ENCODE measurements at places on chromosomes 5 and 9.

- no peak for DNase-seq
Observed at GRCh38 chr9:33155393-33155792, 11.7 kb downstream of the B4GALT1 start.

- no peak for DNase-seq
Observed at GRCh38 chr5:65916636-65917035, 9.7 kb upstream of the ERBIN start.

DNA sequence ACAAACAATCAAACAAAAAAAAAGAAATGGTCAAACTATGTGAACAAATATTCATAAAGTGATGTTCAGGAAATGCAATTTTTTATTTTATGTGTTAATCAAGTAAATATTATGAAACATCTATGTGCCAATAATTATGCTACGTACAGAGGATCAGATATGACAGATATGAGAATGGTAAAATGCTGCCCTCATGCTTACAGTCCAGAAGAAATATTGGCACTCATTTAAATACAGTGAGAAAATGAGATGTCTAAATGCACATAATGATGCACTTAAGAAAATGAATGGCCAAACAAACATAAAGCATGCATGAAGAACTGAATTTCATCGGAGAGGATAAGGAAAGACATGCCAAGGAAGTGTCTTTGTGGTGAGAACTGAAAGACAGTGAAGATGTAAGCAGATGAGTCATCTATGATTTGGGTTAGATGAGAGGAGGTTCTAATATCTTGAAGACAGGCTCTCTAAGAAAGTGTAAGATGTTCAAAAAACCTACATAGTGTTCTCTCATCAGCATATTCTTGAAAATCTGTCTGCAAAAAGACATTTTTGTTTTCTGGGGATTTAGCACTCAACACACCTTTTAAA is 1231.1 kb upstream of the ACO1 start:
- no peak for DNase-seq

DNA sequence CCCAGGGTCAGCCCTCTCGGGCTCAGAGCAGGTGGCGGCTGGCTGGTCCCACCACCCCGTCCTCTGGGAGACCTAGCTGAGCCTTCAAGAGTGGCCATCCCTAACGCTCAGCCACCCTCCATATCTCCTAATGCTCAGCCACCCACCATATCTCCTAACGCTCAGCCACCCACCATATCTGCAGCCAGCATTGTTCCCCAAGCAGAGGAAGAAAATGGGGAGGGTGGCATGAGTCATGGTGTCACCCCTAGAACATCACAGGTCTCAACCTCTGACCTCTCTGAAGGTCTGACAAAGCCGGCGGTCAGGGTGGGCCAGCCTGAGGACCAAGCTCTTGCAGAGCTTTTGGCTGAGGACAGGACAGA is 14.7 kb downstream of the LHX3 start:
- no peak for DNase-seq

DNA sequence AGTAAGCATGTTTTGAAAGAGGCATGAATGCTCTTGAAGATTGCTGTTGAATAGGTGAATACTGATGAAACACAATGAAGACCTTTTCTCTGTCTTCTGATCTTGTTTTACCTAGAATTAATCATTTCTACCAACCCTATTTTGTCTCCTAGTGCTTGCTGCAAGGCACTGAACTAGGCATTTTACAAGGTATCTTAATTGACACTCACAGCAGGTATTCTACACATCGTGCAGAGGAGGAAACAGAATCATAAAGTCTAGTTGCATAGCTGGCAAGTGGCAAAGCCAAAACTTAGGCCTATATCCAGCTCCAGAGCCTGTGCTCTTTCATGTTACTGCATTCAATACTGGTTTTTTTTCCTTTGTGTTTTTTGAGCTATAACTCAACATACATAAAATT is 50.7 kb downstream of the CTNNA1 start:
- DNase-seq, result no peak

- DNase-seq, result no peak
Observed at GRCh38 chr5:177478711-177479646, 5.5 kb upstream of the DBN1 start.

DNA sequence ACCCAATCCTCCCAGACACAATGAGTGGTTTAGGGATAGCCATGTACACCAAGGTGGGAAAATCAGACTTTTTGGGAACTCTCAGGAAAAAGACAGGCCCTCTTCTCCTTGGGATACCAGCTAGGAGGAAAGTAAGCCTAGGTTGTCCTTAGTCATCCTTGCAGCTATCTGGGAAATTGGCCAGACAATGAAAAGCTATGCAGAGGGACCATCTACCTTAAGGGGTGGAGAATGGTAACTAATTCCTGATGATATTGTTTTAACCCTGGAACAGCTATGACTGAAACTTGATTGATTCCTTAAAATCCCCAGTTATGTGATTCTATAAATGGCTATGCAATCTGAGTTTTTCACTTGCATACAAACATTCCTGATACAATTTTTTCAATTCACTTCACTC is 88.9 kb upstream of the BNC2 start:
- no peak for DNase-seq

DNA sequence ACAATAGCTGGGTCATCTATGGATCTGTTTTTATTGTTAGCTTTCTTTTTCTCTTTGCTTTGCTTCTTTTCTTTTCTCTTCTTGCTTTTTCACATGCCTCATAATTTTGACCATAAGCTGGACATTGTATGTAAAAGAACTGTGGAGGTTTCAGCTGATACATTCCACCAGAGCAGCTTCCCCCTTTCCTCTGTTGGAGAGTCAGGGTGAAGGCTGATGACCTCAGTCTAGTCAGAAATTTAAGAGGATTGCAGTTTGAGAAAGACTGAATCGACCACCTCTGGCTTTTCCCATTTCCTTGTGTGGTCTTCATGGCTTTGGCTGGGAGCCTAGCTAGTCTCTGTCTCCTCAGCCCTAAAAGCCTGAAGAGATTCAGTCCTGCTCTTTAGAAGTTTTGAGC is 42.0 kb downstream of the KCNIP1 start:
- no peak for DNase-seq

DNA sequence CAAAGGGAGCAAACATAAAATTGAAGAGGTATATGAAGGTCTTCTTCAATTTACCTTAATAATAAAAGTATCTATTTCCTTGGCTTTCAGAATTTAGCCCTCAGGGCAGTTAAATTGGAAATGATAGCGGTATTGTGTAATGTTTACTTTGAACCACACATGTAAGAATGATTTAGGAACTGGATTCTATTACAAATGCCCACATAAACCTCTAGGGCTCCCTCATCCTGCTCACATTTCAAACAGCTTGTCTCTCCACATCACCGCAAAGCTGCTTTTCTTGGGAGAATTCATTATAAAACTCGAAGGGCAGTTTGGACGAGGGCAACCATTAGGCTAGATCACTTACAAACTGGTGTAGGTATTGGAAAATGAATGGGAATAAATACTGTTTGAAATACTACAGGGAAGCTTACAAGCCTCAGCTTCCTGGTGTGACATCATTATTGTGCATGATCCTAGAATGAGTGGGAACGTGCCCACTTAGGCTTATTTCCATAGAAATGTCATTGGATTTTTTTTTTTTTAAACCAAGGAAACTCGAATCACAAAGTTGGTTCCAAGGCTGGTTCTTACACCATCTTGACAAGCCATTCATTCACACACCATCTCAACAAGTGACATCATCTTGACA is 47.3 kb downstream of the MTRR start:
- DNase-seq, result no peak

DNA sequence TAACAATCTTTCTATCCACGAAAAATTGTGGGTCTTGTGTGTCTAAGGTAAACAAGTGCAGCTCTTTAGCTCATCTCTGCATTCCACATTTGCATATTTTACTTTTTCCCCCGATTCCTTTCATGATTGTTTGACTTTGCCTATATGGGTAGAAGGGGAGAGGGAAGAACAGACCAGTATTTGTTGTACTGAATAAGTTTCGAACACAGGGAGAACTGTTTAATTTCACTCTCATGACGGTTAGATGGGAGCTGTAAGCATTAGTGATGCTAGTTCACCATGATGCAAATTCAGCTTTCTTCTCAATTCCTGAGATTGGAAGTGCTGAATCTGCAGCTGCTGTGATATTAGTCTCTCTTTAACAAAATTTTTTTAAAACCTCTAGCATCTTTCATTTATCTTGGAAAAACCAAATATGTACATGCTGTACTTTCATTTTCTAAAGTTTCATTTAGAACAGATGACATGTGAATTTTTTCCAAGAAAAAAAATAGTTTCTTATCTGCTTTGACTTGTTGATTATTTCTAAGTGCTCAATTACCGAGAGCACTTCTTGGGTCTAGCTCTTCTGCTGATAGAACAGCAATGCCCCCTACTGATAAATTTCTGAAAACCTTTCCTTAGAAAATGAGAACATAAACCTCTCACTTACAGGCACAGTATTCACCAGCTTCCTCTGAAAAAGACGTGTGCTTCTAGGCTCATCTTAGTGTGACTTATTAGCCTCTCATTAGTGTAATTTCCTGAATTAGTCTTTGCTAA is 149.5 kb downstream of the BAAT start:
- DNase-seq, result no peak
